ENCODE measurements at places on chromosomes 5 and 9.

DNA sequence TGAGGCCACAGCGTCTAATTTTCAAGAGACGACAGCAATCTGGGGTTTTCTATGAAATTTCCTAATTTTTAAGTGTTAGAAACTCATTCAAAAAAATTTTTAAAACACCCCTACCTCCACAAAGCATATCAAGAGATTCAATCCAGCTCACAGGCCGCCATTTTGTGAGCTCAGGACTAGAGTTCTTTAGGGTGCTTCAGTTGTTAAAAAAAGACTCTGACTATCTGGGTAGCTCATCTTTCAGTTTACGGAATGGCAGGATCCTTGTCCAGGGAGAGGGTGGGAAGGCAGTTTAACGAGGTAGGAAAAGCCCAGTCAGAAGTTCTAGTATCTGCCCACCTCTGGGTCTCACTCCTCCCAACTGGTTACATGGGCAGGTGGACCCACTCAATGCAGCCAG lies 43.1 kb downstream of the CAMK2A start:
- DNase-seq = no peak

DNA sequence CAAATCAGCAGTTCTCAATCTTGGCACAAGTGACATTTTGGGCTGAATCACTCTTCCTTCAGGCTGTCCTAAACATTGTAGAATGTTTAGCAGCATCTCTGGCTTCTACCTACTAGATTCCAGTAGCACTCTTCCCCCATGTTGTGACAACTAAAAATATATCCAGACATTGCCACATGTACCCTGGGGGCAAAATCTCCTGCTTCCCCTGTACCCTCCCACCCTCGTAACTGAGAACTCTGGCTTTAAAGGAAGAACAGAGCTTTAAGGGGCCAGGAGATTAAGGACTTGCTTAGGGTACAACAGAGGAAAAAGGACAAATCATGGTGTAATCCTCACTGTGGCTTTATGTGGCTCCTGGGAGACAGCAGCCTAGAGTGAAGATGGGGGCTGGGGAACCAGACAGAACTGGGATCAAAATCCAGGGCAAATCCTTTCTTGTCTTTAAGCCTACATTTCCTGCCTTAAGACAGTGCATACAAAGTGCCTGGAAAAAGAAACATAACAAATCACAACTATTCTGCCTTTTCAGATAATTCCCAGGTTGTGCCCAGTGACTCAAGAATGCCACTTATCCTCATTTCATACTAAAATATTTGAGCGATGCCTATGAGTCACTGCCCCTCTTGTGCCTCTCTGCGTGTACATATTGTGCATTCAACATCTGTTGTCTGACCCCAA lies 109.3 kb downstream of the DAPK1 start:
- peak; percentile 19 for DNase-seq

DNA sequence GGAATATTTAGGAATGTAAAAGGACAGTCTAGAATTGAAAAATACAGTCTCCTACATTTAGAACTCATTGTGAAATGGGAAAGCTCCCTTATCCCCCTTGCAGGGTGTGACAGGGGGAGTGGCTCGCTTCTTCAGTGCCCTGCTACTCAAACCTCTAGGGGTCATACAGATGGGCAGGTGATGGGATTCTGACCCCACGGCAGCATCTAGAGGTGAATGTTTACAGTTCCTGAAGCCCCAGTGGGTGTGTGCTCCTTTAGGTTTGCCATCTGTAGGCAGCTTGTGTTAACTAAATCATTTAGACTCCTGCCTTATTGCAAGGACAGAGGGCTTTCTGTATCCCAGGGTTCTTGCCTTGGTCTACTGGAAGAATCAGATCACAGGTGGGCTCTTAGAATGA lies 271.0 kb upstream of the MPDZ start:
- no peak for DNase-seq

GRCh38 chr9:14687042-14687719 lies 6.1 kb downstream of the ZDHHC21 start:
- peak; percentile 54 for DNase-seq

- DNase-seq = no peak
Observed at GRCh38 chr5:142833517-142834449, 63.6 kb downstream of the ARHGAP26 start.

- DNase-seq = no peak
Observed at GRCh38 chr5:851076-851475, 290 bp upstream of the ZDHHC11 start.

DNA sequence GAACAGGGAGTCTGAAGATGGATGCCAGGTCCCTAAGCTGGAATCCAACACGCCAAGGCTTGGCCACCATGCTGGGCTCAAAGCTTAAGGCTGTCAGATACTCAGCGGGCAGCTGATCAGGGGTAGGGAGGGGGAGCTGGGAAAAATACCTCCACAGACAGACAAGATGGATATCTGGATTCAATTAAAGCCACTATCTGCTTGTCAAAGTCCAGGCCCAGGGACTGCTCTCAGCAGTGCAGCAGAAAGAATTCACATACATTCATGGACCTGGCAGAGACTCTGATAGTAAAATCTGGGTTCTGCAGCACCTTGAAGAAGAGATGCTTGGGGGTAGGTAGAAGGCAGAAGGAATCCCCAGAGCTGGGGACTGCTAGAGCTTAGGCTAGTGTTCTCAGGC lies 3.2 kb upstream of the RPP25L start:
- DNase-seq = no peak

- DNase-seq = peak; percentile 53
Observed at GRCh38 chr5:177545487-177546257, 8.7 kb downstream of the FAM193B start.

GRCh38 chr5:68261569-68262065 lies 46.1 kb downstream of the PIK3R1 start:
- DNase-seq = no peak

DNA sequence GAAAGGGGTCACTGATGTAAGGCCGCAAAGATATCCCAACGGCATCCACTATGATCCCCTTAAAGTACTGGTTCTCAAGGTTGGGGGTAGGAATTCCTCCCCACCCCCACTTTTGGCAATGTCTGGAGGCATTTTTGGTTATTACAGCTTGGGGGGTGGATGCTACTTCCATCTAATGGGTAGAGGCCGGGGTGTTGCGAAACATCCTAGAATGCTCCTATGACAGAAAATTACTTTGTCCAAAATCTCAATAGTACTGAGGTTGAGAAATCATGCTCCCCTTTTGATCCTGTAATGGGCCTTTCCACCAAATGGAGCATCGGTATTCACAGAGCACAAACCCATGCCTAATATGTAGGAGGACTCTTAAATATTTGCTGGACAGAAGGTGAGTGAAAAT lies 20.8 kb upstream of the TCERG1 start:
- DNase-seq = no peak

DNA sequence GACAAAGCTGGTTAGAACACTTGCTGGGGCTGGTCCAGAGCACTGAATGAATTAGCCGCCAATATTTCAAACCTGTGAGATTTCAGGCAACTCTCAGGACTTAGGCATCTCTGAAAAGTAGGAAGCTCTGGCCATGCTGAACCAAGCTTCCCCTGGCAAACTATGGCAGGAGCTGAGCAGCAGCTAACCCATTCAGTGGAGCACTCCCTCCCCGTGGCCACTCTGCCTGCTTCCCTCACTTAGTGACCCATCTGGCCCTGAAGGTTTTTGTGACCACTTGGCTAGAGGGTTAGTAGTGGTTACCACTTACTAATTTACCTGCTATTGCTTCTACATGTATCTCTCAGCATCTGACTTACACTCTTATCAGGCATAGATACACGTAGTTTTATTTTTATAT lies 25.5 kb downstream of the FOXI1 start:
- DNase-seq = no peak

GRCh38 chr9:127358023-127358535 lies 38.9 kb upstream of the SLC2A8 start:
- no peak for DNase-seq

GRCh38 chr9:15203581-15203980 lies 103.4 kb downstream of the TTC39B start:
- DNase-seq = no peak

DNA sequence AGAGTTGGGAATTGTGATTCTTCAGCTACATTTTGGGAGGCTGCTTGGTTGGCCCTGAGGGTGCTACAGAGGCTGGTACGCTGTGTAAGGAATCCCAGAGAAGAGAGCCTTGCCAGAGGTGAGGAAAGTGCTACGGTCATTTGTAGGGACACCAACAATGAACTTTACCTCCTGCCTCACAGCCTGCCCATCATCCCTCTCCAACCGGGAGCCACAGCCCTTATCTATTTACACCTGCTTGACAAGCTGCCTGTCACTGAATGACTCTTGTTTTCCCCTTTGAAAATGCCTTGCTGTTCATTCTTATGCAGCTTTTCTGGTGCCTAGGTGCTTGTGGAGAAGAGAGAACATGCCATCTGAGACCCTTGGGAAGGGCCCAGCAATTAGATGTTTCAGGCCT lies 110.8 kb downstream of the PCSK1 start:
- no peak for DNase-seq

- peak; percentile 61 for DNase-seq
Observed at GRCh38 chr9:91500509-91501014, 76.9 kb upstream of the NFIL3 start.

GRCh38 chr5:4198461-4198860 lies 602.8 kb downstream of the IRX1 start:
- DNase-seq = no peak

- DNase-seq = no peak
Observed at GRCh38 chr5:180433032-180433422, 61.2 kb upstream of the CNOT6 start.

GRCh38 chr5:166529200-166529599 lies 1762.2 kb upstream of the WWC1 start:
- no peak for DNase-seq

DNA sequence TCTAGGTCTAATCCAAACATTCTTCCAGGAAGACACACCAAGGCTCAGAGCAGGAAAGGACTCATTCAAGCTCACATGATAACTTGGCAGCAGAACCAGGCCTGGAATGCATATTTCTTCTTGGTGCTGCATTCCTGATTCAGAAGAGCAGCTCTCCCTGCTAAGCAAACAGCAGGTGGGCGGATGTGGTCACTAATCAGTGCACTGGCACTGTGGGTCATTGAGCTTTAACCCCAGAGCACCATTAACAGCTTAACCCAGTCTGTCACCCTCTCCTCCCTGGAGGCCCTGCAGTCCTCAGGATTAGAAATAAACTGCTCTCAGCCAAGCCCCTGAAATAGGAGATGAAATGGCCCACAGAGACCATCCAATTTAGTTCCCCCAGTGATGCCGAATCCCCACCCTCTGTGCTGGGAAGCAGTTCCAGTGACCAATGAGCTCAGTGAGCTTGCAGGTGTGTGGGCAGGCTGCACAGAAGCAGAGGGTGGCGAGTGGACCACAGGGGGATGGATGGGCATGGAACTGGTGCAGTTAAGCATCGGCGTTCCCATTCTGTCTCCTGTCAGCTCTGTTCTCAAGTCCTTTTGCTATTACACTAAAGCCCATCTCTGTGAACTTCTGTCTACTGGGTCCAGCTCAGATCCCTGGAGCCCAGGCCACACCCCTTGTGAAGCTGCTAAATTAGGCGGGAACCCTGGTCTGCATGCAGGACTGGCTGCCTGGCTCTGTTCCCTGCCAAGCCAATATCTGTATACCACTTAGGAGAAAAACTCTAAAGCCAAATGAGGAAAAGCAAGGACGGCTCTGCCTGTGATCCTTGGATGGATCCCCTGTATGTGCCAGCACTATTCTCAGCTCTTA lies 16.6 kb upstream of the MEGF9 start:
- peak; percentile 80 for DNase-seq

GRCh38 chr5:33582417-33582816 lies 141.7 kb downstream of the TARS1 start:
- no peak for DNase-seq

GRCh38 chr9:133654736-133655657 lies 18.8 kb downstream of the DBH start:
- DNase-seq = no peak

DNA sequence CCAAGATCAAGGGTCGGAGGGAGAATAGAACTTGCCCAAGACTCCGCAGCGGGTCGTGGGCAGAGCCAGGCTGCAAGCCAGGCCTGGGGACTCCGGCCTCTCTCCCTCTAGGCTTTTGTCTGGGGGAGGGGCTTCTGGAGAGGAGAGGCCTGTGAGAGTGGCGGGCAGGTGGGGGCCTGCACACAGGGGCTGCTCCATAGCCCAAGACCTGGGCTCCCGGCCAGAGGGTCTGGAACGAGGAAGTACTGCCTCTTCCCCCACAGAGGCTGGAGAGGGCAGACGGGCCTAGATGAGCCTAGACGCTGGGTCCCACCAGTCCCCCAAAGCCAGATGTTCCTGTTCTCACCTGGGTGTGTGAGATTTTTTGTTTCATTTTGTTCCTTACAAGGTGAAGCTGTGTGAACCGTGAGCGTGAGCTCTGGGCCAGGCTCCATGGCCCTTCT lies 5.2 kb upstream of the ST6GALNAC6 start:
- DNase-seq = no peak

DNA sequence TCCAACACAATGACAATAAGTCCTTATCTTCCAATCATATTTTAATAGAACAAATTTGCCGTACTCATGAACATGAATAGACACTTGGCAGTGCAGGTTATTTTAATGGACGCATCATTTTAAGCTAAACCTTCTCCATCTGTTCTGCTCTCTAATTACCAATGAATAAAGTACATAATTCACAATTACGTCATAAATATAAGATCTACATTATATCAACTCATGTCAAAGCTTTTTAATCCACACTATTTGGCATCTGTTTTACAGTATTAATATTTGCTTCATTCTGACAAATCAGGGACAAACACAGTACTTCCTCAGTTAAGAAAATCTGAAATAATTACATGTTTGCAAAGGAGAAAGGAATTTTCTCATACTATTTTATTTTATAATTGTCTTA lies 344.1 kb upstream of the DMAC1 start:
- no peak for DNase-seq

GRCh38 chr9:93416530-93417235 lies 34.8 kb upstream of the FAM120A start:
- DNase-seq = no peak

DNA sequence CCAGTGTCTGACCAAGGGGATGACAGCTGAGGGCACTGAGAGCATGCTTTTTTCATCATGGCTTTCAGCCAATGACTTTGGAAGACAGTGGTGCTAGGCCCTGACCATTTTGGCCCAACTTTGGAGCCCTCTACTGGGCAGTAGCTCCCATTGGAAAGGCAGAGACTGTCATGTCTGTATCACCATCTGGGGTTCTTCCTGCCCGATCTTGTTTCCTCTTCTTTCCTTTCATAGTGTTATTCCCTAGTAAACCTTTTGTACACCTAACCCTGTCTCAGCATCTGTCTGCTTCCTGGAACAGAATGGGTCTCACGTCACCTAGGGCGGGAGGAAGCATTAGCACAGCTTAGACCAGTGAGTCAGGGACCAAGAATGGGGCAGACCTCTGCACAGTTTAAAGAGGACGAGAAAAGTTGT lies 97.4 kb upstream of the MAST4 start:
- DNase-seq = peak; percentile 10

Data from AG08396 (cell line).